T47D (cell line): ENCODE measurements at places on chromosomes 11 and 22.

GRCh38 chr11:27380771-27381170, 17.8 kb upstream of the CCDC34 start:
- DNase-seq = no peak

DNA sequence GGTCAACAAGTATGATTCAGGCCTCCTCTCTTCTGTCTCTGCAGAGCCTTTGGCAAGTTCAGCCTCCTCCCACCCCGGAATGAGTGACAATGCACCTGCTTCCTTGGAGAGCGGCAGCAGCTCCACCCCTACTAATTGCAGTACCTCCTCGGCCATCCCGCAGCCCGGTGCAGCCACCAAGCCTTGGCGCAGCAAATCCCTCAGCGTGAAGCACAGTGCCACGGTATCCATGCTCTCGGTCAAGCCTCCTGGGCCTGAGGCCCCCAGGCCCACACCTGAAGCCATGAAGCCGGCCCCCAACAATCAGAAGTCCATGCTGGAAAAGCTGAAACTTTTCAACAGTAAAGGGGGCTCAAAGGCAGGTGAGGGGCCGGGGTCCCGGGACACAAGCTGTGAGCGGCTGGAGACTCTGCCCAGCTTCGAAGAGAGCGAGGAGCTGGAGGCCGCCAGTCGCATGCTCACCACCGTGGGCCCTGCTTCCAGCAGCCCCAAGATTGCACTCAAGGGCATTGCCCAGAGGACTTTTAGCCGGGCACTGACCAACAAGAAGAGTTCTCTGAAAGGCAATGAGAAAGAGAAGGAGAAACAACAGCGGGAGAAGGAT, 220.6 kb downstream of the NAV2 start:
- DNase-seq = no peak

DNA sequence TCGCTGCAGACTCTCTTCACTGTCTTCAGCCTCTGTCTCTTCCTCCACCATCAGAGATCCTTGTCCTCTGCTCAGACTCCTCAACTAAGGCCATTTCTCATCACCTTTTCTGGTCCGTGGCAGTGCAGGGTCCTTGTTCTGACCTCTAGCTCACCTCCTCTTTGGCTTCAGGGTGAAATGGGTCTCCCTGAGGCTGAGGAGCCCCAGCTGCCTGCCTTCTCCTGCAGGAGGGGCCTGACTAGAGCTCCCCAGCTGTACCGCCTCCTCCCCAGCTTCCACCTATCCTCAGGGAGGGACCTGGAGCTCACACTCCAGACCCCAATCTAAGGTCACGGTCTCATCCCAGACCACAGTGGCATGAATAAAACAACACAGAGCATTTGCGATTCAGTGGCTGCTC, 203.0 kb downstream of the TRIM29 start:
- no peak for DNase-seq

DNA sequence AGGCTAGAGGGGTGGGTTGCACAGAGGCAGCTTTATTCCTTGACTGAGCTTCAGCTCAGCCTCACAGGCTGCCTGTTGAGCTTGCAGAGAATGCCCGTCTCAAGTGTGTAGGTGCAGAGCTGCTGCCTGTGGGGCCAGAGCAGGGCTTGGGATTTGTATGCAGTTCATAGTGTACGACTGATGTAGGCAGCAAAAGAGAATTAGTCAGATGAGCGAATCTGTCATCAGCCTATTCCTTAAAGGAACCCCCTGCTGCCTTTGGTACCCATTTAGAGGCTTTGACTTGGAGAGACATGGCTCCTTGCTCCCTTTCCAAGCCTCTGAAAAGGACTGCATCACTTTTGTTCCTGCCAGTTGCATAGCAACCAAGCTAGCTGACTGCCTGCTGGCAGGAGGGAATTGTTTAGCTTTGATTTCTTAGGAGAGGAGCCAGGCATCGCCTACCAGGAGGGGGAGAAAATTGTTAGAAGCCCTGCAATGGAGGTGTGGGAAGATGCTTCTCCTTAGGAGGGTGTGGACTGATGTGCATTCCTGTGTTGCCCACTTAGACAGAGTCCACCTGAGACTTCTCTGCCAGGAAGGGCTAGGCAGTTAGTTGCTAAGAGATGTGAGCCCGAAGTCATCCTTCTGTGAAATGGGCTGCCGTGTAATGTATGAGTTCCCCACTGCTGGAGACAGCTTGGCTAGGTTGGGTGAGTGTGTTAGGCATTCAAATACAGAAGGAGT, 10.9 kb downstream of the ACO2 start:
- no peak for DNase-seq

- no peak for DNase-seq
These were observed 203.7 kb downstream of the NELL1 start for GRCh38 chr11:20873054-20873453.

- DNase-seq = no peak
These were observed 865.1 kb upstream of the CNTN5 start for GRCh38 chr11:98155696-98156095.

GRCh38 chr11:107076832-107077231, 58.6 kb upstream of the GUCY1A2 start:
- DNase-seq = no peak

GRCh38 chr11:112835591-112836255, 125.5 kb upstream of the NCAM1 start:
- DNase-seq = no peak

GRCh38 chr11:57903441-57904123, 120.1 kb upstream of the OR9Q1 start:
- DNase-seq = peak; percentile 31

DNA sequence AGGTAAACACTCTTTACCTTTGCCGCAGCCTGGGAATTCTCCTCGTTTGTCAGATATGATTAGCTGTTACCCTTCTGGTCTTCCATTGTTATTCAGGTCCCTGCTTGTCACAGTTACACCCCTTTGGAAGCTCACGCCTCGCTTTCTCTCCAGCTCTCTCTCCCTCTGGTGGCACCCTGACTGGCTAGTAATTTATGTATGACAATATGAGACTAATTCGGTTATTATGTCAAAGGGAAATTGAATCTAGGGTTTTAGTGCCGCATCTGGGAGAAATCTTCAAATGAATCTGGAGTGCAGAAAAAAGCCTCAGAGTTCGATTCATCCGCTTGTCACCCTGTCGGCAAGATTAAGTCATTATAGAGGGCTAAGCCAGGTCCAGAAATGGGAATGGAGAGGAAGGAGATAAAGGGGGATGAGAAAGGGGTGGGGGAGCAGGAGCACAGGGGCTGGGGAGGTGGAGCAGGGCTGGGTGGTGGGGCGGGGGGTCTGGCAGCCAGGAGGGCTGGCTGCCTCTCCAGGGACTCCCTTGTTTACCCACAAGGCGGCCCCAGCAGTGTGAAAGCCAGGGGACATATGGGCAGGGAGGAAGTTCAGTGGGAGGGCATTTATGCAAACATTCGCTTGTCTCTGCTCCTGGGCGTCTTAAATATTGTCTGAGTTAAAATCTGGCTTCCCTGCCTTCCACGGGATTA, 179.0 kb upstream of the NECTIN1 start:
- no peak for DNase-seq

- no peak for DNase-seq
These were observed 6.6 kb upstream of the MARK2 start for GRCh38 chr11:63832336-63832735.

- no peak for DNase-seq
These were observed 8.2 kb downstream of the DGCR8 start for GRCh38 chr22:20088263-20088648.

GRCh38 chr11:47268448-47269001, 1.4 kb upstream of the MADD start:
- DNase-seq = no peak

DNA sequence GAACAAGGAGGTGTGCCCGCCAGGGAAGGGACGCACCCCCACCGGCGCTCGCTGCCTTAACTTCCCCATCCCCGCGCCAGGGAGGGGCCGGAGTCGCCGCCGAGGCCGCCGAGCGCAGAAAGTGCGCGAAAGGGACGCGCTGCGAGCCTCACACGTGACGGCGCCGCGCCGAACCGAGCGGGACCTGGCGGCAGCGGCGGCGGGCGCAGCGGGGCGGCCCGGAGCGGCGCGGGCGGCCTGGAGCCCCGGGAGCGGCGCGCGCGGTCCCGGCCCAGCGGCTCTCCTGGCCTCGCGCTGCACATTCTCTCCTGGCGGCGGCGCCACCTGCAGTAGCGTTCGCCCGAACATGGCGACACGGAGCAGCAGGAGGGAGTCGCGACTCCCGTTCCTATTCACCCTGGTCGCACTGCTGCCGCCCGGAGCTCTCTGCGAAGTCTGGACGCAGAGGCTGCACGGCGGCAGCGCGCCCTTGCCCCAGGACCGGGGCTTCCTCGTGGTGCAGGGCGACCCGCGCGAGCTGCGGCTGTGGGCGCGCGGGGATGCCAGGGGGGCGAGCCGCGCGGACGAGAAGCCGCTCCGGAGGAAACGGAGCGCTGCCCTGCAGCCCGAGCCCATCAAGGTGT, at the start of gene SORL1:
Gene SORL1, plus strand, starts transcription at position 329 of the 623 bp plus-strand sequence. Its CDS starts 18 bp downstream, at position 347.
- peak; percentile 92 for DNase-seq

- DNase-seq = peak; percentile 67
These were observed 1.1 kb upstream of the ABTB2 start for GRCh38 chr11:34358728-34359547.

DNA sequence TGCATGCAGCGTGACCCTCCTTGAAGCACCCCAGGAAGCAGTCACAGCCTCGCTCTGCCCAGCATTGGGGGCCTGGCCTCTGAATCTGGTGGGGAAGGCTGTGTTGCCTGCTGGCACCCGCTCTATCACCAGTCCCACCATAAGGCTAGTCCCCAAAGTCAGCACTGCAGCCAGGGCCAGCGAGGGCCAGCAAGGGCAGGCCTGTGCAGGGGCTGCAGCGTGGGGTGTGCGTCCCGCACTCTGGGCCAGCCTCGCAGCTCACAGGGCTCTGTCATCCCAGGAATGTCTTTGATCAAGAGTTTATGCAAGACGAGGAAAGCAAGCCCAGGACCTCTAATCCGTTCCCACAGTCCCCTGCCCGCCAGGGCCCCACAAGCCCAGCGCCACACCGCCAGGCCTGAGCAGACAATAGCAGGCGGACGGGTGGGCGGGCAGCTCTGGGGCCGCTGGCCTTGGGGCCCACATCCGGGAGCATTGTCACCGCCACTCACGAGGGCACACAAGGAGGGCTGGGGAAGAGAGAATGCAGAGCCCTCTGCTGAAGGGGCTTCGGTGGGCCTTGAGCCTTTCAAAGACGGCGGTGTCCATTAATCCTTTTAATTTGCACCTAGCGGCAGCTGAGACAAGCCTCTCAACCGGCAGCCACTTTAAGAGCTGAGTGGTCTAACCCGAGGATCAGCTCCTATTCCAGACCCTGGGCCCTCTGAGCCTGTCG, 17.1 kb downstream of the LTO1 start:
- no peak for DNase-seq

DNA sequence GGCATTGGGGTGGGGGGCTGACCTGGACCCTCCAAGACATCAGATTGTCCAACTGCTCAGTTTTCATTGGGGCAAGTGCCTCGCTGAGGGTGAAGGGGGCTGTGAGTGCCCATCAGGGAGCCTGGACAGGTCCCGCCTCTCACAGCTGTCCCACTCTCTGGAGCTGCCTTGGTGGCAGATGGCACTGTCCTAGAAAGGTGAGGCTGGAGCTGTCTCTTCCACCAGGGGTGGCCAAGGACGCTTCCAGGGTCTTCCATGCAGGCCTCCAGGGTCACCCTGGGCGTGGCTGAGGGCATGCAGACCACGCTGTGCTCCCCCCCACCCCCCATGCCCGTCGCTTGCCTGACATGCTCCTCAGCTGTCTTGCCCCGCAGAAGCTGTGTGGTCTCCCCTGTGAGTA, 53.5 kb upstream of the CCDC188 start:
- DNase-seq = no peak

DNA sequence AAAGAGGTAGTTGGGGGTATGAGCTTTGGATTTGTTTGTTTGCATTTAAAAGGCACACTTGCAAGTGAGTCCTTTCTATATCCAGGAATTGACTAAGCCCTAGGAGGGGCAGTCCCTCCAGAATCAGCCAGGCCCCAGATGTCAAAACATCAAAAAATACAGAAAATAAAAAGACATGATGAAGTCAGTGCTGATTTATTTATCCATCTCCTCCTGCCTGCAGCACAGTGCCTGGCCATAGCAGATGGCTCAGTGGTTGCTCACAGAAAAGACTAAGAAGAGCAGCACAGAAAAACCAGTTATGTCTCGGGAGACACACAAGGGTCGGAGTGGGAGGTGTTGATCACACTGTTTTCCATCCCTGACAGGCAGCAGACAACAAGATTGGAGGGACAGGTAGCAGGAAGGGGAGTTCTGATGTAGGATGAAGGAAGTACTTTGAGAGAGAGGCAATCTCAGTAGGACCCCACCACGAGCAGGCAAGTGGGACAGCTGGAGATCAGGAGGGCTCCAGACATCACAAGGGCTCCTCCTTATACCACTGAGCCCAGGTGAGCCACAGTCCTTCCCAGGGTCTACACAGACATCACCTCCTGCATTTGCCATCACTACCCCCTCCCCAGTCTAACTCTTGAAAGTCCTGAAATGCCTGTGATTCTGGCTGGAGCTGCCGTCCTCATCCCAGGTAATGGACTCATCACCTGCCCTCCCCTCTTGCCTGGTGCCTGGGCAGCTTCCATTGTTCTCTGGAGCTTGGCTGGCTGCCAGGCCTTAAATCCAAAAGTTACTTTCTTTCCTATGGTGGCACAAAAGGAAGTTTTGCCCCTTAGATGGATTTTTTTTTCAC, 32.3 kb downstream of the TMPRSS5 start:
- no peak for DNase-seq

GRCh38 chr11:116073854-116074837, 569.9 kb upstream of the CADM1 start:
- DNase-seq = no peak

DNA sequence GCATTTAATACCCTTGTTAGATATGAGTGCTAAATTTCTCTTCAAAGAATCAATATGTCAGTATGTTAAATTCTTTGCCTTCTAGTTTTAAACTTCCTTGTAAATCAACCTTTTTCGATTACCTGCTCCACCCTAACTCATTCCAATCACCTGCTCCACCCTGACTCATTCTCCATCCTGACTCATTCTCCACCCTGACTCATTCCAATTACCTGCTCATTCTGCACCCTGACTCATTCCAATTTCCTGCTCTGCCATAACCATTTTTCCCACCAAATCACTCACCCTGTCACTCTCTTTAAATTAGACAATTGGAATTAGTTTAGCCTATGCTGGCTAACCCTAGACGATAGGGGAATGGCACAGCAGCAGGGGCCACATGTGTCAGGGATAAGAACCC, 519.5 kb upstream of the LRRC4C start:
- no peak for DNase-seq

- DNase-seq = no peak
These were observed 97.9 kb upstream of the CTSC start for GRCh38 chr11:88435415-88435814.

GRCh38 chr11:94450048-94450447, 43.6 kb downstream of the MRE11 start:
- no peak for DNase-seq

GRCh38 chr11:15222777-15223176, 108.1 kb downstream of the INSC start:
- DNase-seq = no peak

GRCh38 chr11:130778705-130779104, 137.6 kb downstream of the SNX19 start:
- DNase-seq = no peak

DNA sequence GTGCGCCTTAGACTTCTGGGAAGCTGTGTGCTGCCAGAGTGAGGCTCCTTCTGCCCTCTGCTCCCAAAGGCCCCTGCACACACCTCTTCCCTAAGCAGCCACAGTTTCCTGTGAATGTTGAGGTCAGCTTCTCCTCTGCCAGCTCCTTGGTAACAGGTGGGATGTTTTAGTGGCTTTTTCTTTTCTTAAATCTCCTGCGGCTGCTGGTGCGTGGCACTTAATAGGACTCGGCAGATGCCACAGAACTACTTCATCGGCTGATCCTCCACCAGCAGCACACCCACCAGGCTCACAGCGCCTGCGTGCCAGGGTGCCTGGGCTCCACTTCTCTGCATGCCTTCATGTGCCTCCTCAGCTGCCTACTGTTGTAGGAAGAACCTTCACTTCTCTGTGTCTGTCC, 87.8 kb downstream of the RCN1 start:
- no peak for DNase-seq
